ENCODE measurements at places on chromosomes 6 and 20. TPM values are rescaled to one million over a fixed set of nuclear protein-coding genes. Genes with fewer than 3 reads are reported as not detected.

- no peaks in the 10 kb centered on the region for H3K27me3 ChIP-seq
- no peak for DNase-seq
- H3K27ac ChIP-seq, result no peak overlapping the region
- H3K4me1 ChIP-seq, result no peaks in the 10 kb centered on the region
- H3K4me3 ChIP-seq, result no peak overlapping the region
Observed at GRCh38 chr6:37668251-37668650, 29.4 kb downstream of the MDGA1 start.

GRCh38 chr6:167877994-167878779 lies 51.5 kb downstream of the AFDN start:
- peaks cover 8% of the 10 kb centered on the region for H3K27me3 ChIP-seq
- no peak for DNase-seq
- no peaks in the 10 kb centered on the region for H3K36me3 ChIP-seq
- no peak overlapping the region for H3K27ac ChIP-seq
- H3K4me1 ChIP-seq, result no peaks in the 10 kb centered on the region

DNA sequence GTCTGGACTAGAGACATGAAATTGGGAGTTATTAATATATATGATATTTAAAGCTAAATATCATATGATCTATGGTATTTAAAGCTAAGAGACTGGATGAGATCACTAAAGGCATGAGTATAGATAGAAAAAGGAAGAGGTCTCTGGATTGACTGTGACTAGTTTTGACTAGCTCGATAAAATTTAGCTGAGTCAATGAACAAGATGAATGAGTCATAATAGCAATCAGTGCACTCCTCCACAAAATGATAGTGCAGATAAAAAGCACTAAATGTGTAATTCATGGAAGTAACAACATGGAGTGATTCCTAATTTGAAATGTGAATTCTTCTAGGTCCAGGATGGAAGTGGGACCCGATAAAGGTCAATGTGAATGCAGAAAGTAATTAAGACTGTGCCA lies 127.4 kb downstream of the PFDN4 start:
- no peak for DNase-seq
- no peak overlapping the region for H3K27ac ChIP-seq
- H3K4me3 ChIP-seq, result no peak overlapping the region
- H3K27me3 ChIP-seq, result no peaks in the 10 kb centered on the region

- DNase-seq, result no peak
- no peak overlapping the region for H3K4me3 ChIP-seq
- no peaks in the 10 kb centered on the region for H3K27me3 ChIP-seq
- no peaks in the 10 kb centered on the region for H3K4me1 ChIP-seq
- H3K36me3 ChIP-seq, result no peaks in the 10 kb centered on the region
- H3K27ac ChIP-seq, result no peak overlapping the region
Observed at GRCh38 chr6:112946051-112946450, 598.9 kb downstream of the RFPL4B start.

- H3K4me3 ChIP-seq, result no peak overlapping the region
- H3K27ac ChIP-seq, result no peak overlapping the region
- H3K4me1 ChIP-seq, result peaks cover 31% of the 10 kb centered on the region
- peaks cover 5% of the 10 kb centered on the region for H3K36me3 ChIP-seq
- DNase-seq, result no peak
Observed at GRCh38 chr6:144654506-144654905, 369.4 kb downstream of the UTRN start.

DNA sequence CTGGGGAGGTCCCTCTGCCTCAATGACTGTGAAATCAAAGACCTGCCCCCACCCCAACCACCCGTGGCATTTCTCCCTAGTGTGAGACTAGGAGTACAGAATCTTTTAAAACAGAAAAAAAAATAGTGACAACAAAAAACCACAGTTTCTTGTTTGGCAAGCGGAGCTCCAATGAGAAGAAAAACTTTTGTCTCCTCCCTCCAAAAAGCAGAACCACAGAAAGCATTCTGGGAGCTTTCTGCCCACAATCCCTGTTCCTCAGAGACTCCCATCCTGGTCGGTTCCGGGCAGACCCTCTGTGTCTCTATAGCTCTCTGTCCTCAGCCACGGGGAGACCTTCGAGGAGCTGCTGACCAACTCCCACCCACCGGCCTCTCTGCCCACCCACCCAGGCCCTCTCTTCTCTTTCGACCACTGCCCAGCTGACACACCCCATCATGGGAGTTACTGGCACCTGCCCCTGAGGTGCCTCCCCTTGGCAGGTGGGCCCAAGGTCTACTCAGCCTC lies 4.9 kb downstream of the PREX1 start:
- H3K36me3 ChIP-seq, result peaks cover 50% of the 10 kb centered on the region
- H3K27me3 ChIP-seq, result peaks cover 8% of the 10 kb centered on the region
- DNase-seq, result no peak
- H3K4me3 ChIP-seq, result peak overlapping the region; percentile 43

- no peak overlapping the region for H3K27ac ChIP-seq
- H3K4me3 ChIP-seq, result no peak overlapping the region
- DNase-seq, result no peak
- H3K4me1 ChIP-seq, result peaks cover 2% of the 10 kb centered on the region
- H3K36me3 ChIP-seq, result no peaks in the 10 kb centered on the region
Observed at GRCh38 chr6:154529957-154530356, 19.5 kb upstream of the CNKSR3 start.

DNA sequence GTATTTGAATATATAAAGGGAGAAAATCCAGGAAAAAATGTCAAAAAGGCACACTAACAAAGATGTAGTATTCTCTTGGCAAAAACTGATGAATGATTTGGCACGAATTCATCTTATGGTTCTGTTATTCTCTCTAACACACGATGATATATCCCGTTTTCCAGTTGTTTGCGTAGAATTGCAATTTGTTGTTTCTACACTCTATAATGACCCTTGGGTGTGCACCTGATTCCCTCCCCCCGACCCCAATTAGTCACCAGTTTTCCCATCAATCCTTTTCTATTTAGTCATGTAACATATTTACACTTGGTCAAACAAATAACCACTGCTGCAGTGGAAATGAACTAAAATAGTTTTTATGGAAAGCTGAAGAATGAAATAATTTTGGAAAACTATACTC lies 1.5 kb upstream of the ARID1B start:
- no peak for DNase-seq
- H3K27me3 ChIP-seq, result no peaks in the 10 kb centered on the region
- no peak overlapping the region for H3K27ac ChIP-seq
- H3K36me3 ChIP-seq, result no peaks in the 10 kb centered on the region
- H3K4me1 ChIP-seq, result peaks cover 24% of the 10 kb centered on the region
- no peak overlapping the region for H3K4me3 ChIP-seq

- no peak overlapping the region for H3K4me3 ChIP-seq
- DNase-seq, result no peak
- H3K27me3 ChIP-seq, result no peaks in the 10 kb centered on the region
- peaks cover 8% of the 10 kb centered on the region for H3K4me1 ChIP-seq
Observed at GRCh38 chr6:149608381-149608982, 40.0 kb downstream of the KATNA1 start.

- peaks cover 43% of the 10 kb centered on the region for H3K27me3 ChIP-seq
- H3K4me1 ChIP-seq, result peaks cover 5% of the 10 kb centered on the region
- H3K27ac ChIP-seq, result no peak within 1 kb of the TSS
- H3K36me3 ChIP-seq, result no peaks in the 10 kb centered on the region
Observed at GRCh38 chr20:1001911-1002681, at the start of gene RSPO4. Gene RSPO4, minus strand, starts transcription at chr20:1002311. Its CDS starts 147 bp downstream, at chr20:1002164.

- DNase-seq, result no peak
- no peaks in the 10 kb centered on the region for H3K4me1 ChIP-seq
- no peak overlapping the region for H3K4me3 ChIP-seq
- H3K27me3 ChIP-seq, result no peaks in the 10 kb centered on the region
Observed at GRCh38 chr20:20391766-20392165, 23.9 kb downstream of the INSM1 start.

GRCh38 chr6:133208183-133208755 lies 32.9 kb upstream of the EYA4 start:
- no peaks in the 10 kb centered on the region for H3K27me3 ChIP-seq
- no peaks in the 10 kb centered on the region for H3K4me1 ChIP-seq
- no peak overlapping the region for H3K27ac ChIP-seq
- no peak for DNase-seq

DNA sequence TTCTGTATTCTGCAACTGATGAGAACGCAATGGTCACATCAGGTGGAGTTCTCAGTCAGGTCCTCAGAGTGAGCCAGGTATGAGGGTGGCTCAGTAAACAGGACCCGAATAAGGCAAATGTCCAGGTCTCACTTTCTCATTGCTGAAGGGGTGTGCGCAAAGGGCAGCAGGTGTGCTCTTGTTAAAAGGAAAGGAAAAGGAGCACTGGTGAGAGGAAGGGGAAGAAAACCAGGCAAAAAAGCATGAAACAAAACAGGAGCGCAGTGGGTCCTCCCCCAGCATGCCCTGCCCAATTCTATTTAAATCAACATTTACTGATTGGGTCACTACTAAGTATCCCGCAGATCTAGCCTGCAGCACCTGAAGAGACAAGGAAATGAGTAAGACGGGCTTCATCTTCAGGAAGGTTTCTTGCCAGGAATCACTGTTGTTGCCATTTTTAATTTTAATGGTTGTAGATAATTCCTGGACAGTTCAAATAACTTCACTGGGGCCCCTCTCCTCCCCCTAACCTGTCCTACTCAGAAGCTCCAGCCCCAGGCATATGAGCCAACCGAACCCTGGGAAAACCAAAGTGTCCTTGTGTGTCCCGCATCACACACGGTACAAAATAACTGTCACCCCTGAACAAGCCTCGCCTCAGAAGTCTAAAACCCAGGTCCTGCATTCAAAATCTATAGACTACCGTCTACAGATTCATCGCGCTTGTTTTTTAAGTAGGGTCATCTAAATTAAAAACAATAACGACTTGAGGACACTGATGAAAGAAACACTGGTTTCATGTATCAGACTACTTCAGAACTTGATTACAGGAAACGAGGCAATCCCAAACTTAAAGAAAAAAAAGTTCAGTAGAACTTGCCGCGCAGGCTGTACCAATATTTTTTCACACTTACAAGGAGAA lies 980 bp downstream of the MBOAT1 start:
- DNase-seq, result no peak
- no peaks in the 10 kb centered on the region for H3K27me3 ChIP-seq
- peaks cover 6% of the 10 kb centered on the region for H3K36me3 ChIP-seq
- peak overlapping the region; percentile 90 for H3K4me3 ChIP-seq
- H3K27ac ChIP-seq, result peak overlapping the region; percentile 90
- peaks cover 48% of the 10 kb centered on the region for H3K4me1 ChIP-seq

DNA sequence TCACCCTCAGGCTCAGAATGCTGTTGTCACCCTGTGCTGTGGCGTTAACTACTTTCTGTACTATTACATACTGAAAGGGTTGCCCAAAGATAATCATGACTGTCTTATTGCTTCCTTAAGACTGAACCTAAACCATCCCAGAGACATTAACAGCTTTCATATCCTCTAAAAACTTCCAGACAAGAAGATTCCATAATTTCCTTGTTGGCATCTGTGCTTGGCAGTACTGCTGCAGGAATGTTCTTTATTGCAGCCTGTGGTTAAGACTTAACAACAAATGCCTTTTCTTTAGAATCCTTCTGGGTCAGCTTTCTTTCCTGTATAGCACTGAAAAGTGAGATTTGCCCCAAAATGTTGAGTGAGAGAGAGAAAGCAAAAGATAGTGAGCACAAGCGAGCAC lies 109.7 kb downstream of the GJA10 start:
- H3K36me3 ChIP-seq, result peaks cover 19% of the 10 kb centered on the region
- no peak for DNase-seq
- H3K4me1 ChIP-seq, result peaks cover 18% of the 10 kb centered on the region
- no peak overlapping the region for H3K4me3 ChIP-seq

DNA sequence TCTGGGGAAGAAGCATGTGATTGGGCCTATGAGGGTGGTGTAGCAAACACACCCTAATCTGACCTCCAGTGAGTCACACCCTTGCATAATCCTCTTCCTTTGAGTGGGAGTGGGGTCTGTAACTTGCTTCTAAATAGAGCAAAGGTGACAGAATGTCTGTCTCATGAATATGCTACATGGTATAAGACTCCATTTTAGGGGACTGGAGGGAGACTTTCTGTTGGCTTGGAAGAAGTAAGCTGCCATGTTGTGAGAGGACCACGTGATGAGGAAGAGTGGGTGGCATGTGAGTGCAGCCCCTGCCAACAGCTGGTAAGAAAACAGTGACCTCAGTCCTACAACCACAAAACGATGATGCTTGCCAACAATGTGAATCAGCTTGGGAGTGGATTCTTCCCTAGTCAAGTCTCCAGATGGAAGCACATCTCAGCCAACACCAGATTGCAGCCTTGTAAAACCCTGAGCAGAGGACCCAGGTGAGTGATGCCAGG lies 3.7 kb downstream of the AK9 start:
- peaks cover 19% of the 10 kb centered on the region for H3K4me1 ChIP-seq
- no peak for DNase-seq
- H3K4me3 ChIP-seq, result no peak overlapping the region
- H3K36me3 ChIP-seq, result no peaks in the 10 kb centered on the region

DNA sequence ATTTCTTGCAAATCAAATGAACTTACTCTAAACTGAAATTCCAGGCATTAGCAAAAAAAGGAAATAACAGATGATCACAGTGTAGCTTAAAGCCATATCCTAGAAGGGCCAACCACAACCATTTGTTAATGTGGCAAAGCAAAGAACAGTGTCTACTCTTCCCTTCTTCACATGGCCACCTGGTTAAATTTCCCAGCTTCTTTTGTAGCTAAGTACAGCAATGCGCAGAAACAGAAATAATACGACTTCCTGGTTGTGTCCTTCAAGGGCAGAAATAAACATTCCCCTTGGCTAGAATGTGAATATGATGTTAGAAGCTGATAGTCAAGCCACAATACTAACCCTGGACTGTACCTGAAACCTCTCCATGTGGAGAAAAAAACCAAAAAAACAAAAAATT lies 9.6 kb downstream of the SNX3 start:
- DNase-seq, result no peak
- H3K36me3 ChIP-seq, result peaks cover 32% of the 10 kb centered on the region
- H3K27me3 ChIP-seq, result no peaks in the 10 kb centered on the region
- H3K4me3 ChIP-seq, result no peak overlapping the region
- H3K27ac ChIP-seq, result no peak overlapping the region

GRCh38 chr6:31293343-31293742 lies 21.5 kb upstream of the HLA-C start:
- H3K4me3 ChIP-seq, result no peak overlapping the region
- DNase-seq, result no peak
- no peaks in the 10 kb centered on the region for H3K36me3 ChIP-seq
- peaks cover 6% of the 10 kb centered on the region for H3K4me1 ChIP-seq

- peaks cover 13% of the 10 kb centered on the region for H3K4me1 ChIP-seq
- H3K27ac ChIP-seq, result peak overlapping the region; percentile 48
- H3K4me3 ChIP-seq, result peak overlapping the region; percentile 15
- DNase-seq, result no peak
- H3K36me3 ChIP-seq, result peaks cover 3% of the 10 kb centered on the region
- no peaks in the 10 kb centered on the region for H3K27me3 ChIP-seq
Observed at GRCh38 chr6:44787254-44787834, 399.8 kb downstream of the CDC5L start.

- H3K27me3 ChIP-seq, result peaks cover 43% of the 10 kb centered on the region
- no peak overlapping the region for H3K4me3 ChIP-seq
- H3K4me1 ChIP-seq, result no peaks in the 10 kb centered on the region
- DNase-seq, result no peak
Observed at GRCh38 chr6:166768761-166769160, 141.7 kb upstream of the RPS6KA2 start.

GRCh38 chr6:103570431-103570830 lies 1289.3 kb downstream of the HACE1 start:
- H3K27ac ChIP-seq, result no peak overlapping the region
- no peak for DNase-seq
- H3K36me3 ChIP-seq, result no peaks in the 10 kb centered on the region
- H3K27me3 ChIP-seq, result no peaks in the 10 kb centered on the region
- no peaks in the 10 kb centered on the region for H3K4me1 ChIP-seq
- H3K4me3 ChIP-seq, result no peak overlapping the region

- no peak overlapping the region for H3K27ac ChIP-seq
- H3K36me3 ChIP-seq, result no peaks in the 10 kb centered on the region
- DNase-seq, result peak; percentile 10
- H3K4me3 ChIP-seq, result no peak overlapping the region
- peaks cover 25% of the 10 kb centered on the region for H3K27me3 ChIP-seq
Observed at GRCh38 chr6:130913120-130913519, 85.9 kb downstream of the SMLR1 start.

LSM14B gene
- 42.9 TPM for total RNA-seq

MYLK2 gene
- 0.51 TPM for total RNA-seq

BNIP5 gene
- not detected for total RNA-seq

GMNN gene
- total RNA-seq, result 71.5 TPM

Data from activated T-helper 2 cell treated with anti-CD3 and anti-CD28 coated beads, Interferon-gamma antibody, Interleukin-2, Interleukin-4, amounts not matched to agents 10 μg/mL and 5 μg/mL and 100 μg/mL, durations not matched to agents 14 hours and 24 hours and 36 hours (primary cell).